Neural crest cell (in vitro differentiated cells): ENCODE measurements at places on chromosomes 2 and 18. TPM values are rescaled to one million over a fixed set of nuclear protein-coding genes. Genes with fewer than 3 reads are reported as not detected.

GRCh38 chr2:26460613-26461031 lies 17.3 kb downstream of the OTOF start:
- DNase-seq, result no peak

Gene DES
- total RNA-seq, result 0.28 TPM in 1 of 2 replicates, not detected in the other

DNA sequence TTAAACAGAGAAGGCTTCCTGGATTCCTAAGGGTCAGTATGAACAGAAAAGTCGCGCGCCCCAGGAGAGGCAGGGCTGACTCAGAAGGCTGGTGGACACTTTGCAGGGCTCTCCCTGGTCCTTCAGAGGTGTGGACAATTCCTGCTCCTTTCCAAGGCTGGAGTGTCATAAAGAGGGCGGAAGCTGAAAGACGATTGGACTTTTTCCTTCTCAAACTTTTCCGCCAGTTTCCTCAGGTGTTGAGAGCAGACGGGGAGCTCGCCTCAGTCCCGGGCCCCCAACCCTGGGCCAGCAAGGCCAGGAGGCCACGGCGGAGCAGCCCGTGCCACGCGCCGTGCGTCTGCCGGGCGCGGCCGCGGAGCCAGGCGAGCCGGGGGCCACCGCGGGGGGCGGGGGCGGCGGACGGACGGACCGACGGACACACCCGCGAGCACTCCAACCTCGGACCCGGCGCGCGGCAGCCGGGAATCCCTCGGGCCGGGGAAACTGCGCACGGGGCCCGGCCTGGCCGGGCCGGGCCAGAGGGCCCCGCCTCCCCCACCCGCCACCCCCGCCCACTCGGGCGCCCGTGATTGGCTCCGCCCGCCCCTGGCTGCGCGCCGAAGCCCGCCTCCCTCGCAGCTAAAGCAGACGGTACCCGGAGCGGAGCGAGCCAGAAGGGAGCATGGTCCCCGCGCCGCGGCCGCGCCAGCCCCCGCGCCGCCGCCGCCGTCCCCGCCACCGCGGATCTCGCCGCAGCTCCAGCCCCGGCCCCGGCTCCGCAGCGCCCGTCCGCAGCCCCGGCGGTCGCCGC lies at the start of gene KLHL29:
Gene KLHL29, plus strand, starts transcription at position 629 of the 793 bp plus-strand sequence. CDS start 177,018 bp downstream, outside the sequence.
- peak; percentile 53 for DNase-seq

GRCh38 chr2:145682546-145683157 lies 1162.7 kb upstream of the ZEB2 start:
- no peak for DNase-seq

- DNase-seq, result no peak
Measured at GRCh38 chr2:225637259-225637658, 237.7 kb downstream of the NYAP2 start.

DNA sequence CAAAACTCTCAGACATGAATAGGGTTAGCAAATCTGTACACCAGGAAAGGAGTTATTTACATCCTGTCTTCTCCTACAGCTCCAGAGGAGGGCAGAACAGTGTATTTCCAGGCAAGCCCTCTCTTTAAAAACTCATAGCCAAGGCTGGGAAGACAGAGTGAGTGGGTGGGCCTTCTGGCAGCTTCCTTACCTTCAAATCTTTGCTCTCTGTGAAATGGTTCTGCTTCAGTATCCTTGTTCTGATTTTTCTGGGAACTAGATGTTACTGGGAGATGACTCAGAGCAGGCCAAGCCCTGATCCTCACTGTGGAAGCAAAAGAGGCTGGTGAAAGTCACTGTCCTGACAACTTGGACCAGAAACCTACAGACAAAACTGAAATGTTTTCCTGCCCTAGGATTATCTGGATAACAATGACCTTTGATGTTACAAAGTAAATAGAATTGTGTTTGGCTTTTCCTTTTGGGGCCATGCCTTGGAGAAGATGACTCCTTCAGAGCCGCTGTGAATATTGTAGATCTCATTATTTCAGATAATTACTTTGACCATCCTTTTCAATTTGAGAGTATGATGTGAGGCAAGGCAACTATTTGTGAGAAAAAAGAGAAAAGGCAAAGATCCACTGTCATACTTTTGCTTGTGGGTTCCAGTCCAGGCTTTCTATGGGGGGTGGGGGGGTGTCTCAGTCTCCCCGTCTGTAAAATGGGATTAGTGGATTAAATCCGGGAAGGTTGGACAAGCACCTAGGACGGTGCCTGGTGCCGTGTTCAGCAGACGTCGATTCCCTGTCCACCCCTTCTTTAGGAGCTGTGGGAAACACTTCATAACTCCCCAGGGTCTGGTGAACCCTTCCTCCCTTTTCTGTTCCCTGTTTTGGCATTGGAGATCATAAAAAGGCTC lies 644 bp upstream of the QPCT start:
- DNase-seq, result no peak

Gene KIAA2012
- 0.07 and 0.34 TPM in 2 replicates for total RNA-seq

- no peak for DNase-seq
Measured at GRCh38 chr2:32901313-32901712, 45.4 kb upstream of the LTBP1 start.

DNA sequence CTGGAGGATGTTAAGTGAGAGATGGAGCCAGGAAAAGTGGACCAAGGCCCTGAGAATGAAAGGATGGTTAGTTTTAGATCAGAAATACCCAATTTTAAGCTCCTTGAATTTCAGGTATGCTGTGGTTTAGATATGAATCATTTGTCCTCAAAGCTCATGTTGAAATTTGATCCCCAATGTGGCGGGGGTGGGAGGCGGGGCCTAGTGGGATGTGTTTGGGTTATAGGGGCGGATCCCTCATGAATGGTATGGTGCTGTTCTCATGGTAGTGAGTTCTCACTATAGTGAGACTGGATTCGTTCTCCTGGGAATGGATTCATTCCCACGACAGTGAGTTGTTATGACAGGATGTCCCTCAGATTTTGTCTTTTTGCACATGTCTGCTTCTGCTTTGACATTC lies 11.4 kb downstream of the MYO5B start:
- no peak for DNase-seq

DNA sequence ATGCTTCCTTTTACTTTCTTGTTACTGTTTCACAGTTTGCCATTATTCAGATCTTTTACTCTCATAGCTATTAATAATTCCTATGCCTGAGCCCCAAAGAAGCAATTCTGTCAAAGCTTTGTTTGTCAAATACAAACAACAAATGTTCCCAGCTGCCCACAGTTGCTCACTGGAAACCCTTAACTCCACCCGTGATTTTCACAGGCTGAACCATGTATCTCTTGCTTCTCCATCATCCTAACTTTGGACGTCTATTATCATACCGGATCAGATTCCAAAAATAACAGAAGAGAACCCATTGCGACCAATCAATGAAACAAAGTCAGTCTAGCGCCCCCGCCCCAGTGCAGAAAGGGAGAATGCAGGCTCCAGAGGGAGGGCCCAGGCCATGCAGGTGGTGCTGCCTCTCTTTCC lies 24.2 kb downstream of the COLEC12 start:
- no peak for DNase-seq
